Endothelial cell of umbilical vein (primary cell): ENCODE measurements at places on chromosomes 13 and 19. TPM values are rescaled to one million over a fixed set of nuclear protein-coding genes. Genes with fewer than 3 reads are reported as not detected.

Gene NCAN
- not detected in 2 replicates for total RNA-seq

Gene NUP62
- 83.2 and 93.7 TPM in 2 replicates for total RNA-seq

Gene SERP2
- 0.85 TPM in 1 of 2 replicates, not detected in the other for total RNA-seq

DNA sequence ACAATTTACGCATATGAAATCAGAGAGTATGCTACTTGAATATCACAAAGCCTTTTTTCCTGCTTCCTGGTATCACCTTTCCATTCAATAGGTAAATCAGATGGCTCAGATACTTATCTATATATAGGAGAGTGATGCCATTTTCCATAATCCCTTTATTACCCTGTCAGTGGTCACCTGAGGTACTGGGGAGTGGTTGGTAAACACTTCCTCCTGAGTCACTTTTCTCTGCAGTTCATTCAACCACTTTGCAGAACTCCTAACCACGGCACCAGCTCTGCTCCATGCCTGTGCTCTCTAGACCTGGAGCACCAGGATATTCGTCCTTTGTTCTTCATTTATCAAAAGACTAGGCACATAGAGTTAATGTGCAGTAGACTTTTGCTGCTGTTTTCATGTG, 748.5 kb upstream of the KLHL1 start:
- no peak for DNase-seq

DNA sequence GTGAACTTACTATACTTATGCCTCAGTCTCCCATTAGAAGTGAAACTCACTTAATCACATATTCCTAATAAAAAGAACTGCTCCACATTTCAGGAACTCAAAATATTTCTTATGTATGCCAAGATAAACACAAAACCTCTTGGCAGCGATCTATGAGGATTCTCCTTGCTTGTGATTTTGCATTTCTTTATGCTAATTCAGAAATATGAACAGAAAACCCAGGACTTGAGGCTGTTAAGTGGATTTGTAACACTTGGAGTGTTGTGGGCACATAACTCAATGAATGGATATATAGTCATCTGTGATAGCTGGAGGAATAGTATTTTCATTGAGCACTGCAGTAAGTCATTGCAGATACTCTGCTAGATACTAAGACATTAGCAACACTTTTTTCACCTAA, 5.6 kb upstream of the KATNAL1 start:
- DNase-seq, result peak; percentile 74
